ENCODE measurements at places on chromosomes 2 and 18.

- no peak for DNase-seq
These were observed 46.4 kb upstream of the SPP2 start for GRCh38 chr2:234003972-234004617.

DNA sequence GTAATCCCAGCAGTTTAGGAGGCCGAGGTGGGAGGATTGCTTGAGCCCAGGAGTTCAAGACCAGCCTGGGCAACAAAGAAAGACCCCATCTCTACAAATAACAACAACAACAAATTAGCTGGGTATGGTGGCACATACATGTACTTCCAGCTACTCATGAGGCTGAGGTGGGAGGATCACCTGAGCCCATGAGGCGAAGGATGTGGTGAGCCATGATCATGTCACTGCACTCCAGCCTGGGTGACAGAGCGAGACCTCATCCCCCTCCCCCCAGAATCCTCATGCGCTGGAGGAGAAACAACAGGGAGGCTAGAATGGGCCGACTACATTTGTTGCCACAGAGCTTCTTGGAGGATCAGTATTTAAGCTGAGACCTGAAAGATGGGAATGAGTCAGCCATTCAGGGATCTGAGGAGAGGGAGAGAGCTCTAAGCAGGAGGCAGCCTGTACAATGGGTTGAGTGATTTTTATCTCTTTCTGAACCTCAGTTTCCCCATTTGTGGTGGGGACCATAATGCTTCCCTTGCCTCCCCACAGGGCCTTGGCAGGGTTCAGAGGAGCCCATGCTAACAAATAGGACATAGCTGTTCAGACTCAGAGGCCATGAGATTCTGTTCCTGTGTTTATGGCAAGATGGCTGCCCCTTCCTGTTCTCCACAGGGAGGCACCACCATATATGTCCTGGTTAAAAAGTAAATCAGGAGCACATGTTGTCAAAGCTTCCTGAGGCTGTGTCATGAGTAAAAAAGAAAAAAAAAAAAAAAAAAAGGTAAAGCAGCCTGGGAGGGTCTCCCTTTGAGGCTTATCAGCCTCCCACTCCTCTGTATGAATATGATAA lies 131.4 kb upstream of the HAAO start:
- DNase-seq = no peak

DNA sequence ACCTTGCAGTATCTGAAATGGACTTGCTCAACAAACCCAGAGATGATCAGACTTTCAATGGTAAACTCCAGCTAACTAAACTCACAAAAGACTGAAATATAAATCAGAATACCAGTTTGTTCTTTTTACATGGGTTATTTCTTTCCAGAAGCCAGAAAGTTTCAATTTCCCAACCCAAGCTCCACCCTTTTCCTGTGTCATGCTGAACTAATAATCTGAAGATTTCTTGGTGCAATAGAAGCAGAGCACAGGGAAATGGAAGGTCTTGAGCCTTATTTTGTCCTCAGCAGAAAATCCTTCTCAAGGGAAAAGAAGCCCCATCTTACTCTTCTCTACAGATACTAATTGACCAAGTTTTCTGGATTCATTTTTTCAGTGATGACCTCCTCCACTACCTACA lies 93.3 kb upstream of the PAPOLG start:
- DNase-seq = no peak

GRCh38 chr2:127392133-127392827 lies 4.5 kb upstream of the MAP3K2 start:
- DNase-seq = no peak

GRCh38 chr2:215746887-215747615 lies 266.3 kb downstream of the MREG start:
- DNase-seq = no peak

GRCh38 chr2:115161771-115162493 lies 719.5 kb downstream of the DPP10 start:
- no peak for DNase-seq
